ENCODE measurements at places on chromosomes 4 and X. TPM values are rescaled to one million over a fixed set of nuclear protein-coding genes. Genes with fewer than 3 reads are reported as not detected.

DNA sequence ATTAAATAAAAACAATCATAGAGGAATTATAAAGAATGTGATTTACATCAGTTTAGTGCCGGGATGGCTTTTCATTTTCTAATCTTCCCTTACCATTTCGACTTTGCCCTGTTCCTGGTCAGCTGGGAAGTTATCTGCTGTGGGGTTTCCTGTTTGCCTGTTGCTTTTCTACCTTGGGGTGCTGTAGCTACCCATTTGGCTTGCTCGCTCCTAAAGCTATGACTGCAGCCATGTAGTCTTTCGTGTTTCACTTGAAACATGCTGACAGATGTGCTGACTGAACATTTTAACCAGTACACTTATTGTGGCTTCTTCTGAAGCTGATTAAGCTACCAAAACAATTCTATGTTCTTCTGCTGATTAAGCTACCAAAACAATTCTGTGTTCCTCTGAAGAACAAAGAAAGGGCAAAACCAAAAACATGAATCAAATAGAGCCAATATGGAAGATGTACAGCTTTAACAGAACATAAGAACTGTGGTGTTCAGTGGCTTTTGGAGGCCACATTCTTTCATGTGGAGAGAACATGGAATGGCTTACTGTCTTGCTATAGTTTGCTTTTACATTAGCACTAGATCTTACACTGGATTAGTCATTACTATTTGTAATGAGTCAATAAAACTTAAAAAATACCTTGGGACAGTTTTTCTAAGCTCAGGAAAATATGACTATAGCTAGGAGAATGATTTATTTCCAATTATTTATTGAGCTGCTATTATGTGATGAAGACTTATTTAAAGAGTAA is 440.4 kb downstream of the SPRY1 start:
- H3K27me3 ChIP-seq = no peaks in the 10 kb centered on the region
- H3K36me3 ChIP-seq = no peaks in the 10 kb centered on the region
- no peak for DNase-seq
- H3K4me3 ChIP-seq = no peak overlapping the region
- peaks cover 27% of the 10 kb centered on the region for H3K4me1 ChIP-seq

Gene ARHGAP10
- 24.5 TPM for total RNA-seq

Gene DMP1
- not detected for total RNA-seq

DNA sequence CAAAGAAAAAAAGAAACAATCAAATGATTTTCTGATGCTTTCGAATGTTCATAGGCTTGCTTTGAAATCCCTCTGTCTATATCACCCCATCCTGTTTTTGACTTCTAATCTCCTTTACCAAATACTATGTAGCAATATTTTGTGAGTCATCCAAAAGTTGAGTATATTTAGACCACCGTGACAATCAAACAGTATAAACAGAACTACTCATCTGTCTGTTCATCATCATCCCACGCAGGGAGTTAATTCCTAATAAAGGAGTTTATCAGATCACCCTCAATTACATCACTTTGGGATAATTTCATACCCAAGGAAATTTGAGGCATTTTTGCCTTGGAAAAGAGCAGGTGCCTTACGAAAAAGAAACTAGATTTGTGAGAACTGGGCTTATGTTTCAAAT is 212.9 kb downstream of the CBR4 start:
- peaks cover 2% of the 10 kb centered on the region for H3K36me3 ChIP-seq
- DNase-seq = peak; percentile 63
- H3K4me3 ChIP-seq = no peak overlapping the region
- H3K4me1 ChIP-seq = peaks cover 35% of the 10 kb centered on the region

DNA sequence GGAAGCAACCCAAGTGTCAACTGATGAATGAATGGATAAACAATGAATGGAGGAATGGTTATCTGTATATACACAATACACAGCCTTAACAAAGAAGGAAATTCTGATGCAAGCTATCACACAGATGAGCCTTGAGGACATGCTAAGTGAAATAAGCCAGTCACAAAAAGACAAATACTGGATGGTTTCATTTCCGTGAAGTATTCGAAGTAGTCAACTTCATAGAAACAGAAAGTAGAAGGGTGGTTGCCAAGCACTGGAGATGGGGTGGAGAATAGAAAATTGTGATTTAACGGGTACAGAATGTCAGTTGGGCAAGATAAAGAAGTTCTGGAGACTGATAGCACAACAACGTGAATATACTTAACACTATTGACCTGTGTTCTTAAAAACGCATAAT is 28.2 kb downstream of the CENPU start:
- H3K27me3 ChIP-seq = no peaks in the 10 kb centered on the region
- no peak for DNase-seq
- no peaks in the 10 kb centered on the region for H3K4me1 ChIP-seq
- no peak overlapping the region for H3K4me3 ChIP-seq
- H3K27ac ChIP-seq = no peak overlapping the region

Gene LNX1
- not detected for total RNA-seq

DNA sequence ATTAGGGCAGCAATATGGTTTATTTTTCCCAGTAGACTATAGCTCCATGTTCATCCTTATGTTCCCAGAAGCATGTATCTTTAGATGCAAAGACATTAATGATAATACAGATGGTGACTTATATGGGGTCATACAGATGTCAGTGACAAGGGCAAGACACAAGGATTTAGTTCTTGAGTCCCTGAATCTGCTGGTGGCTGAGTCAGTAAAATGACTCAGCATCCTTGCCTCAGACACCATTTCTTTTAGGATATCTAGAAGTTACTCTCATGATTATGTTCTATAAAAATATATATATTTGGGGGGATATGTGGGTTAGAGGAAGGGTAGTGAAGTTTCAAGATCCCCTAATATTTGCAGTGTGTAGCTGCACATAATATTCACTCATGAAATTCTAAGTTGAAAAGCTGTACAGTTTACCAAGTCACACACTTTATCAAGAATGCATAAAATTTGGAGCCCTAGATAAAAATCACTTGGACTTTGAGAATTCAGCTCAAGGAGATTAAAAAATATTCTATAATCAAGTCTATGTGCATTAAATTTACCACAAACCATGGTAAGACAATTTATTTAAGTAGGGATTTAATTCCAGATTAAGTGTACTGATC is 101.9 kb downstream of the LNX1 start:
- no peak overlapping the region for H3K27ac ChIP-seq
- H3K4me3 ChIP-seq = no peak overlapping the region
- DNase-seq = no peak
- H3K4me1 ChIP-seq = peaks cover 4% of the 10 kb centered on the region

GRCh38 chr4:54958236-54958635 is 167.2 kb downstream of the KDR start:
- no peaks in the 10 kb centered on the region for H3K36me3 ChIP-seq
- H3K4me3 ChIP-seq = no peak overlapping the region
- no peaks in the 10 kb centered on the region for H3K4me1 ChIP-seq
- H3K27ac ChIP-seq = no peak overlapping the region

- no peak overlapping the region for H3K4me3 ChIP-seq
- H3K27me3 ChIP-seq = 0 out of 2 replicates have a peak, but pooled peaks cover 2% of the 10 kb centered on the region
- no peak for DNase-seq
- H3K36me3 ChIP-seq = no peaks in the 10 kb centered on the region
- H3K4me1 ChIP-seq = no peaks in the 10 kb centered on the region
- H3K27ac ChIP-seq = no peak overlapping the region
Measured at GRCh38 chr4:54542119-54542438, 115.7 kb upstream of the KIT start.

GRCh38 chrX:6981718-6982406 is 165.7 kb upstream of the STS start:
- no peaks in the 10 kb centered on the region for H3K27me3 ChIP-seq
- no peak for DNase-seq
- no peaks in the 10 kb centered on the region for H3K36me3 ChIP-seq
- H3K27ac ChIP-seq = no peak overlapping the region
- no peak overlapping the region for H3K4me3 ChIP-seq

Gene IL21
- not detected for total RNA-seq

Gene HNRNPD
- 67.5 TPM for total RNA-seq

Gene GNRHR
- total RNA-seq = not detected

GRCh38 chr4:86565651-86566050 is 28.5 kb upstream of the PTPN13 start:
- no peak for DNase-seq
- no peaks in the 10 kb centered on the region for H3K4me1 ChIP-seq
- H3K4me3 ChIP-seq = no peak overlapping the region
- no peaks in the 10 kb centered on the region for H3K36me3 ChIP-seq

- no peaks in the 10 kb centered on the region for H3K4me1 ChIP-seq
- no peaks in the 10 kb centered on the region for H3K27me3 ChIP-seq
- H3K36me3 ChIP-seq = no peaks in the 10 kb centered on the region
- no peak for DNase-seq
- H3K27ac ChIP-seq = no peak overlapping the region
Measured at GRCh38 chr4:78510681-78511080, 40.9 kb upstream of the ANXA3 start.

- no peaks in the 10 kb centered on the region for H3K27me3 ChIP-seq
- no peak for DNase-seq
- peaks cover 80% of the 10 kb centered on the region for H3K4me1 ChIP-seq
- H3K4me3 ChIP-seq = no peak overlapping the region
- peak overlapping the region; percentile 97 for H3K27ac ChIP-seq
- H3K36me3 ChIP-seq = no peaks in the 10 kb centered on the region
Measured at GRCh38 chr4:140084385-140084784, 69.6 kb downstream of the MAML3 start.

DNA sequence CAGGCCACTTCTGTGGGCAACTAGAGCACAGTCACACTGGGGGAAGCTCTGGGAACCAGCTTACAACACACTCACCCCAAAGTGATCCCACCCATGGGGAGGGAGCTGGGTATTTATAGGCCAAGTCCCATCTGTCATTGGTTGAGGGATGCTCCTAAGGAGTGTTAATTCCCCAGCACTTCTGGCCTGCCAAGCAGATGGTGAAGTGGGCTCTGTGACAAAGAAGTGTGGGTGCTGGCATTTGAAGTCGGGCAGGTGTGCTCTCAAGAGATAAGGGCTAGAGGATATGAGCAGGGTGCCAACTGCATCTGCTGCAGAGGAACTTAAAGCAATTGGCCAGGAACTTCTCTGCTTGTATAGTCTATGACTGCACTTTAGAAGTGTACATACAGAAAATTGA is 30.9 kb downstream of the PTCHD1 start:
- H3K4me3 ChIP-seq = no peak overlapping the region
- no peaks in the 10 kb centered on the region for H3K4me1 ChIP-seq
- H3K27me3 ChIP-seq = no peaks in the 10 kb centered on the region
- no peak for DNase-seq

Gene PNMA5
- total RNA-seq = 0.08 TPM

DNA sequence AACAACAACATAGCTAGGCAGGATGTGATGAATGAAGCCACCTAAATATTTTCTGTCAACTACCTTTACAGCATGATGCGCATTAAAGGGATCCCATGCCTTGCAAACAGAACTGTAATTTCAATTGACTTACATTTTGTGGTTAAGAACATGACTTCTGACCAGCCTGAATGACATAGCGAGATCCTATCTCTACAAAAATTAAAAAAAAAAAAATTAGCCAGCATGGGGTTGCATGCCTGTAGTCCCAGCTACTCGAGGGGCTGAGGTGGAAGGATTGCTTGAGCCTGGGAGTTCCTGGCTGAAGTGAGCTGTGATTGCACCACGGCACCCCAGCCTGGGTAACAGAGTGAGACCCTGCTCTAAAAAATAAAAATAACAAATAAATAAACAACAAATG is 680.6 kb downstream of the IQCM start:
- H3K4me3 ChIP-seq = no peak overlapping the region
- H3K27ac ChIP-seq = no peak overlapping the region
- H3K36me3 ChIP-seq = no peaks in the 10 kb centered on the region
- H3K4me1 ChIP-seq = peaks cover 9% of the 10 kb centered on the region
- no peaks in the 10 kb centered on the region for H3K27me3 ChIP-seq
- no peak for DNase-seq

DNA sequence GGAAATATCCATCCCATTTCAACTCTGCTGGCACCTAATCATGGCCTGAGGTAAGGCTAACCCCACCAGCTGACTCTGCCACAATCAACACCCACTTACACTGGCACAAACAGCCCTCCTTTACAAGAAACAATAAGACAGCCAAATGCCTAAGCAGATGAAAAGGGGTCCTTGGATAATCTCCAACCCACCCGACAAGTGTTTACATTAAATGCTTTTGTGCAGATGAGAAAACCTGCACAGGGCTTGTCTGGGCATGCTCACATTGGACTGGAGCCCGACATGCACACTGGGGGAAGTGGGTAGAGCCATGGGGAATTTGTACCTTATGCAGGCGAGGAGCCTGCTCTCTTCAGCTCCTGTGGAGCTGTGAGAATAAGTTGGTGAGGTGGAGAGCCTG is 138.9 kb upstream of the ITM2A start:
- no peak overlapping the region for H3K27ac ChIP-seq
- no peaks in the 10 kb centered on the region for H3K27me3 ChIP-seq
- no peaks in the 10 kb centered on the region for H3K4me1 ChIP-seq
- no peaks in the 10 kb centered on the region for H3K36me3 ChIP-seq

Gene MAGEB16
- total RNA-seq = not detected

Gene HTN1
- total RNA-seq = not detected

DNA sequence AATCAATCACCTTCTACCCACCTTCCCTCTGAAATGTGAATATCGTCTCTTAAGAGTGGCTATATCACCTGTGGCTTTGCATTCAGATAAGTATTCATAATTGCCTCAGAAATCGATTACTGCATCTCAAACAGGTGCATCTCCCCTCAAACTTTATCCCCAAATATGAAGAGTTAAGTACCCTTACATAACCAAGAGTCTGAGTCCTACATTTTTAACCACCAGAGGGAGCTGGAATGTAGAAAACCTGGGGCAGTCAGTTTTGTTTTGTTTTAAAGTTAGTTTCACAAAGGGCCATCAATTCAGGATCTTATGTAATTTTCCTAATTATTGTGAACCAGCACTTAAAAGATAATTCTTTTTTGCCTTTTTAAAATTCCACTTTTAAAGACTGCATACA is 5.7 kb downstream of the TCEANC start:
- no peak for DNase-seq
- H3K4me3 ChIP-seq = no peak overlapping the region
- no peaks in the 10 kb centered on the region for H3K4me1 ChIP-seq
- no peak overlapping the region for H3K27ac ChIP-seq
- H3K27me3 ChIP-seq = no peaks in the 10 kb centered on the region
- H3K36me3 ChIP-seq = no peaks in the 10 kb centered on the region

- H3K4me1 ChIP-seq = peaks cover 33% of the 10 kb centered on the region
- H3K27me3 ChIP-seq = no peaks in the 10 kb centered on the region
- H3K36me3 ChIP-seq = no peaks in the 10 kb centered on the region
- H3K27ac ChIP-seq = no peak overlapping the region
- DNase-seq = no peak
Measured at GRCh38 chr4:168522356-168522755, 25.5 kb downstream of the PALLD start.

Gene TMEM271
- not detected for total RNA-seq

GRCh38 chr4:75180790-75181776 is 248.2 kb downstream of the PARM1 start:
- H3K36me3 ChIP-seq = no peaks in the 10 kb centered on the region
- H3K4me1 ChIP-seq = peaks cover 12% of the 10 kb centered on the region
- peak overlapping the region; percentile 55 for H3K27ac ChIP-seq
- no peaks in the 10 kb centered on the region for H3K27me3 ChIP-seq
